ENCODE measurements at places on chromosomes 1 and 21. TPM values are rescaled to one million over a fixed set of nuclear protein-coding genes. Genes with fewer than 3 reads are reported as not detected.

DNA sequence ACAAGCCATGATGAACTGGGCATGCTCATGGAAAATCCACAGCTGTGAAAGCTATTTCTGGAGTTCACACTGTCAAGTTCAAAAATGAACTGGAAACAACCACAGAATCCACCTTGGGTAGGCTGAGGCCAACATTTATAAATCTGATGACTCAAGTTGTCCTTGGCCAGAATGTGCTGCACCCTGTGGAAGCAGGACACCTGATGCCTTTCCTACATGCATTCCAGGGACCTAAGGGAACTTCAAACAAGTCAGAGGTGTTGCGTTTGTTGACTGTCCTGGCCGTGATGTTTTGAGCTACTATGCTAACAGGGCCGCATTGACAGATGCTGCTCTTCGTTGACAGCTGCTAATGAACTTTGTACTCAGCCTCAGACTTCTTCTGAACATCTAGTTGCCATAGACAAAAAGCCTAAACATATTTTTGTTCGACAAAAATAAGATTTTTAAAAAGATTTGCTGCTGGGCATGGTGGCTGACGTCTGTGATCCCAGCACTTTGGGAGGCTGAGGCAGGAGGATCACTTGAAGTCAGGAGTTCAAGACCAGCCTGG is 127.9 kb upstream of the SLC45A1 start:
- no peak overlapping the region for H3K27ac ChIP-seq
- no peak for DNase-seq
- no peaks in the 10 kb centered on the region for H3K36me3 ChIP-seq
- H3K27me3 ChIP-seq, result no peaks in the 10 kb centered on the region
- H3K4me3 ChIP-seq, result no peak overlapping the region

- no peak for DNase-seq
- H3K36me3 ChIP-seq, result no peaks in the 10 kb centered on the region
- no peak overlapping the region for H3K4me3 ChIP-seq
- H3K4me1 ChIP-seq, result peaks cover 34% of the 10 kb centered on the region
These were observed 3.3 kb downstream of the ALDH9A1 start for GRCh38 chr1:165695031-165695430.

- H3K4me3 ChIP-seq, result no peak overlapping the region
- no peak for DNase-seq
- no peaks in the 10 kb centered on the region for H3K27me3 ChIP-seq
- no peaks in the 10 kb centered on the region for H3K36me3 ChIP-seq
These were observed 20.9 kb upstream of the PLEKHG5 start for GRCh38 chr1:6512245-6512907.

DNA sequence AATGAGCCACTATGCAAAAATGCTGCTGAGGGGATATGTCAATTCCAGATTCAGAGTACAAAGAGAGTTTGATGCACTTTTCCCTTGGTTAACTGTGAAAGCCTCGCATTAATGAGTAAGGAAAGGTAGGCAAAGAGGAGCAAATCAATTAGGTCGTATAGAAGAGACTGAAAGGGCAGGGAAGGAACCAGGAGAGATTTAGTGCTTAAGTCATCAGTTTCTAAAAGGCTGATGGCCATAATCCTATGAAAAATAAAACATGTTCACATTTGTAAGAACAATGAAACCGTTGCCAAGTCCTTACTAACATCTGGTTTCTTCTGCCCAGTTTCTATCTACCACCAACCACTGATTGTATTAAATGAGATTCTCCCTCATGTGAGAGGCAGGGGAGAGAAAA is 118.4 kb upstream of the PALMD start:
- H3K4me1 ChIP-seq, result peaks cover 19% of the 10 kb centered on the region
- H3K4me3 ChIP-seq, result no peak overlapping the region
- H3K27me3 ChIP-seq, result no peaks in the 10 kb centered on the region
- no peak for DNase-seq
- H3K27ac ChIP-seq, result no peak overlapping the region
- no peaks in the 10 kb centered on the region for H3K36me3 ChIP-seq

The SYCP1 gene
- not detected for total RNA-seq
